ENCODE measurements at places on chromosomes 3 and 15.

- DNase-seq = no peak
Measured at GRCh38 chr15:29005931-29006330, 120.2 kb downstream of the APBA2 start.

GRCh38 chr15:86892774-86893449 is 813.2 kb downstream of the AGBL1 start:
- no peak for DNase-seq

- DNase-seq = no peak
Measured at GRCh38 chr3:97981886-97982285, 9.7 kb upstream of the RIOX2 start.

- DNase-seq = no peak
Measured at GRCh38 chr3:134659391-134660045, 8.7 kb upstream of the KY start.

DNA sequence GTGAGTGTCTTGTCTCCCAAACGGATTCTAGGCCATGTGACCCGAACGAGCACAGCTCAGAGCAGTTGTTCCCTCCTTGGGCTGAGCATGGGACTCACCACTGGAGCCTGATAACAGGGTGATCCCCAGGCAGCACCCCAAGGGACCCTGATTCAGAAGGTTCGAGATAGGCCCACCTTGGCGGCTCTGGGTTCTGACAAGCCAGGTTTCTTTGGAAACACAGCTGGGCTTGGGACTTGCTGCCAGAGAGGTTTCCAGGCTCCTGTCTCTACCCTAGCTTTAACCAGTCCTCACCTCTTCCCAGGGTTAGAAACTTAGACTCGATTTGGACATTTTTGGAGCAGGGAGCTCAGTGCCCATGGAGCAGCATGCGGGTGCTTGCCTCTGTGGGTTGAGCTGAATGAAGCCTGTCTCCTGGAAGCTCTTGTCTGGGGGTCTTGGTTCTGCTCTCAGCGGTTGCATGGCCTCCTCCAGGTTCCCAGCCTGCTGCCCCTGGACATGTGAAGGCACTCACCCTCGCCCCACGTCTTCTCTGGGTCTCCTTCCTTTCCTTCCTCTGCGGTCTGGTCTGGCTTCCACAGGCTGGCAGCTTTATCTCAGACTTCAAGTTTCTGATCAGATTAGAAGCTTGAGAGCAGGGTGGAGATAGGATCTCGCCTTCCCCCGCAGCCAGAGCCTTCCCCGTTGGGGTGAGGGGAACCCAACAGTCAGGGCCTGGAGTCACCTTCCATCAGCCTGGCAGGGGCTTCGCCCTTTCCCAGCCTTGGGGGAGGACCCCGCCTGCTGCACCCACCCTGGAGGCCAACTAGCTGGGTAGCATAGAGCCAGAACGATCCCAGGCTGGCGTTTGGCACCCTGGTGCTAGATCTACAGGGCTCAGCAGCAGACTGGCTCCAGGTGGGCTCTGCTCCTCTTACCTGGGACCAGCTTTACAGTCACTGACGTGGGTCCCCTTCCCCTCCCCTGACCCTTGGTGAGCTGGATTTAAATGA is 21.0 kb downstream of the PAQR5 start:
- no peak for DNase-seq

GRCh38 chr3:101643861-101644613 is 32.9 kb downstream of the ZBTB11 start:
- no peak for DNase-seq

- DNase-seq = no peak
Measured at GRCh38 chr15:68310804-68311463, 33.4 kb downstream of the FEM1B start.

GRCh38 chr3:113498221-113499005 is 16.5 kb downstream of the SPICE1 start:
- DNase-seq = no peak

DNA sequence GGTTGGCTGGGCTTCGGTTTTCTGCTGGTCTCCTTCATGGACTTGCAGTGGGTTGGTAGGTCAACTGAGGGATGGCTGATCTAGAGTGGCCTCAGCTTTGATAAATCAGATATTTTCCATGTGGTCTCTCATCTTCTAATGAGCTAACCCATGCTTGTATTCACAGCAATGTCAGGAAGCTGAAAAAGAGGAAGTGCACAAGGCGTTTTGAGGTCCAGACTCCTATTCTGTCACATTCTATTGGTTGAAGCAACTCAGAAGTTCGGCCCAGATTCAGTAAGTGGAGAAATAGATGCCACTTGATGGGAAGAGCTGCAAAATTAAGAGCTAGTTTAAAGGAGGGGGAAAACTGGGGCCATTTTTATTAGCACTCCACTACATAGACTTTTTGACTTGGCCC is 361.2 kb downstream of the DIPK2A start:
- no peak for DNase-seq

DNA sequence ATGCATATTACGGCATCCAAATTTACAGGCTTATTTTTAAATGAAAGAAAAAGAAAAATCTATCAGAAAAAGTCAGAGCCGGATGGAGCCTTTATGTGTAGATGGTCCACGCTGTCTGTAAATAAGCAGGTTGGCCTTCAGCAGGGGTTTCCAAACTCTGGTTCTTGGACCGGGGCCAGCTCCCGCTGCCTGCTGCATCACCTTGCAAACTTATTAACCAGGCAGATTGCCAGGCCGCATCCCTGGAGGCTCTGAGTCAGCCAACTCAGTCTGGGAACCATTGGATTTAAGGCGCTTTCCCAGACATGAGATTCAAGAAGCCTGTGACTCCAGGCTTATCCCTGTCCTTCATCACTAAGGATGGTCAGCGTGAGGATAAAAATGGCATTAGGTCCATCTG is 212.4 kb downstream of the OPA1 start:
- no peak for DNase-seq

GRCh38 chr3:16538507-16538906 is 25.0 kb upstream of the RFTN1 start:
- no peak for DNase-seq

DNA sequence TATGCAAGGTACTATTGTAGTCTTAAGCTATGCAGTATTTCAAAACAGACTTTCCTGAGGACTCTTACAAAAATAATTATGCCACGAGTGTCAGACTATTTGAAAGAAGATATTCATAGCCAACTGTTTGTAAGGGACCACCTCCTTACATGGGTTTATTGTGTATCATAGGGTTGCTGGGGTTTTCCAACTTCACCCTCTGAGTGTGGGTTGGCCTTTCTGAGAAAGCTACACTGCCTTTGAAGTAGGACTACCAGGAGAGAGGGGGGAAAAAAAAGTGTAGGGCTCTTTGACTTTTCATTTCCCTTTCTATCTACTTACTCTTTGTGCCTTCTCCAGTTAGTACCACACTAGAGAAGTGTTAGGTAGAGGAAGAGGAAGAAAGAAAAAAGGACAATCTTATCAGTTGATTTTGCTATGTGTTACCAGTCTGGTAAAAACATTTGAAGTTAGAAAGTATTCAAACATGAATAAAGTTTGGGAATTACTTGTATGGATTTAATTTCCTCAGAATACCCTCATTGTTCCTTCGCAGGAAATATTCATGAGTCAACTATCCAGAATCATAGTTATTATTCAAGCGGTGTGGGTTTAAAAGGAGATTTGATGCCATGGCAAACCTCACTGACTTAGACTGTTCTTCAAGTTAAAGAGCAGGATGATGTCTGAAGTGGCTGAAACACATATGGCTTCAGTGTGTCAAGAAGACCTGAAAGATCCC is 329.3 kb upstream of the THBS1 start:
- no peak for DNase-seq

GRCh38 chr3:169948559-169949448 is 17.8 kb upstream of the SEC62 start:
- DNase-seq = no peak

- no peak for DNase-seq
Measured at GRCh38 chr15:62591842-62592838, 427.1 kb upstream of the C2CD4B start.

- DNase-seq = no peak
Measured at GRCh38 chr3:42680806-42681205, 4.5 kb upstream of the KLHL40 start.

GRCh38 chr15:76206325-76206976 is 104.8 kb downstream of the ETFA start:
- peak; percentile 16 for DNase-seq

DNA sequence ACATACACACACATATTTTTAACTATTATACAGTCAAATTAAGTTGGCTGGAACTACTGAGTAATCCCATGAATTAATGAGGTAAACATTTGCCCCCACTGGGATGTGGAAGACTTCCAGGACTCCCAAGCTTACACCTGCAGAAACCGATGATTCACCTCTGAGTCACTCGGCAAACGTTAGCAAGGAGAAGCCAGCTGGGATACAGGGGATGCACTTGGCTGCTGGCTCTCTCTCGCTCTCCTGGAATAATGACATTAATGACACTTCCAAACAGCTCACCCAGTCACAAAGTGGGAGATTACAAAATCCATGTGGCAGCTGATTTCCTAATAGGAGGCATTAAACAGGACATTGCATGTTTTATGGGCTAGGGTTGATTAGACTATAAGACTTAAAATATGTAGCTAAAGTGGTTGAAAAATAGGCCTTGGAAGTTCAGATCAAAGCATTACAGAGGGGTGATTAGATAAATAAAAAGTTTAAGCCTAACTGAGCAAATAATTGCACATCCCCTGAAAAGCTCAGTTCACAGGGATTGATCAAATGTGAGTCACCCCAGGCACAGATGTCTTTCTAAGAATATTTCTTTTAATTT is 500.9 kb downstream of the SOX2 start:
- DNase-seq = no peak

DNA sequence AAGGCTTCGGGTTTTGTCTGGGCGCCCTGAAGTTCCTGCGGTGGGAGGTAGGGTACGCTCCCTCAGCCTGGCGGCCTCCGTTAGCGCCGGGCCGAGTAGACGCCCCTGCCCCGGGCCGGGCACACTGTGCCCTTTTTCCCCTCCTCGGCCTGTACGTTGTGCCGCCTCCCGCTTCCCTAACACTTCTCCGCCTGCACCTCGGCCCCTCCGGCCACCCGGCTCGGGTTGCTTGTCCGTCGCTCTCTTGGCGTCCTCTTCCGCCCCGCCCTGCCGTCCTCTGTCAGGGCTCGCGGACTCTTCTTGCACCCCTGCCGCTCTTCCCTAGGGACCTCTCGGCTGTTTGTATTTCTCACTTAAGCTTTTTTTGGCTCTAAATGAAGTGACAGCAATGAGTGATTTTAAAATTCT is 384 bp downstream of the KNL1 start:
- peak; percentile 64 for DNase-seq

GRCh38 chr15:58448331-58448730 is 16.5 kb downstream of the LIPC start:
- no peak for DNase-seq

DNA sequence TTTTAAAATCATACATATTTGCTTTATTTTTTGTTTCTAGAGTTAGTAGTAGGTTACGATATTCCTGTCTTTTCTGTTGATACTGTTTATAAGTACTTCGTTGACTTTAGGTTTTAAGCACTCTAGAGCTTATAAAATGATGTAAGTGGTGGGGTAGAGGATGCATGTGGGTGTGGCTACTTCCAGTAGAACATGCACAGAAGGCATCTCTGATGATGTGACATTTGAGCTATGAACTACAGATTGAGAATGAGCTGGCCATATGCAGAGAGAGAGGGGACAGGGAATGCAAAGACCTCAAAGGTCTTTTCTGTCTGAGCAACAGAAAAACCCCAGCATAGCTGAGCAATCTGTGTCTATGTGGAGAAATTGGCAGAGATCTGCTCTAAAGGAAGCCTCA is 233.9 kb upstream of the STAC start:
- DNase-seq = no peak

DNA sequence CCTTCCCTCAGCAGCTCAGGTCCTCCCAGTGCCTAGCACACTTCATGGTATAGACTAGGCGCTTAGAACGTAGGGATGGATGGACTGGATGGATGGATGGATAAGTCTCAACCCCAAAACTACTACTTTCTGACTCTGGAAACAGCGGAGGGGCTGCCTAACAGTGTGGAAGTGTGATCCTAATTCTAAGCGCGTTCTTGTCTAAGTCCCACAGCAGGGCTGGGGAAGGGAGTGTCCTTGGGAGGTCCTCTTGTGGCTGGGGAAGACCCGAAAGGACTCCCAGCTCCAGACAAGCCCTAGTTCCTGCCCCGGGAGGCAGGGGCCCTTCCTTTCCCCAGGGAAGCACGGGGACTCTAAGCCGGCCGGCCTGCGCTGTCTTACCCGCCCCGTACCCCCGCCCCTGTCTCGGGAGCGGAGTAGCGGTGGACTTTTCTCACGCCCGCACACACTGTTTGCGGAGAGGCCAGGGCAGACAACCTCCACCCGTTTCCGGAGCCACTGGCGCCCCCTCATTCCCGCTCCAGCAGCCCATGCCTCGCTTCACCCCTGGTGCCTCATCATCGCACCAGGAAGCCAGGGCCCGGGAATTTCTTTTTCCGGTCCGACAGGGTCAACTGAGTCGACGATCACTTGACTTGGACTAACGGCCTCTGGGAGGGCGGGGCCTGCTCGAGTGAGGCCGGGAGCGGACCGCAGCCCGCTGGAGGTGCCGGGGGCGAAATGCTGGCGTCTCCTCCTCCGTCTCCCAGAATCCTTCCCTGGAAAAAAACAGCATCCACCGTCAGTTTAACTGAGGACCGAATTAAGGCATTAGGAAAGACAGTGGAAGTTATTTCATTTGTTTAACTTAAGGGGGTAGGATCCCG is 133.3 kb downstream of the TBC1D2B start:
- DNase-seq = peak; percentile 58

- DNase-seq = no peak
Measured at GRCh38 chr3:157078131-157078810, 81.7 kb downstream of the CCNL1 start.

DNA sequence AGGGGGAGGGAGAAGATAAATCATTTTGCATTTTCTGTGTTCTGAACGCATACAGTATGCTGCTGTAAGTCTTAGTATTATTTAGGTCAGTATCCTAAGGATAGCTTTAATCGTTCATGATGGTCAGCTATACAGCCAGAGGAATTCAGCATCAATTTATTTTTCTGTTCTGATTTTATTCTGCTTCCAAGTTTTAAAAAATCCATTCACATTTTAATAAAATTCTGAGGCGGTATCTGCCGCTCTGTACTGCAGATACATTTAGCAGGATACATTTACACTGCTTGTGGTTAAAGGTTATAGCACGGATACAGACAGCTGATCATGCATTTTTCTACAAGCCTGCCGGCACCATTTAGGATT is 17.8 kb downstream of the ZBTB38 start:
- no peak for DNase-seq

GRCh38 chr3:169387751-169388696 is 275.5 kb downstream of the MECOM start:
- DNase-seq = no peak

DNA sequence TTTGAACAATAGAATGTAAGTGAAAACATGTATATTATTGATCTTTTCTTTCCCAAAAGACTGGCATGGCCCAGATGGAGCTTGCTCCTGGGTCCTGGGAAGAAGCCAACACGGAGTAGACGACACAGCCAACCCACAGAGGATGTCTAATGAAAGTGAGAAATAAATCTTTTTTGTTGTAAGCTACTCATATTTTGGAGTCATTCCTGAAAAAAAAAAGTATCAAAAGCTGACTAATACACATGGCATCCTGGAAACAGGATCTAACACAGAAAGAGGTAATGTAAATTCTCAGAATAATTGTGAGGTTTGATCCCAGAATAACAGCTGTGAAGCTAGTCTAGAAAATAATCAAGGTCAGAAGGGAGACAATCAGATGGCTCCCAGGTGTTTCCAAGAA is 12.6 kb upstream of the FRMD5 start:
- no peak for DNase-seq

Data from GM20000 (cell line).